T-helper 1 cell treated with Interleukin-12 subunit alpha and Interleukin-12 subunit beta and Interleukin-4 antibody, amounts not matched to agents 30 ng/mL and 1 ng/mL, for 36 hours (primary cell): ENCODE measurements at places on chromosomes 6 and 20. TPM values are rescaled to one million over a fixed set of nuclear protein-coding genes. Genes with fewer than 3 reads are reported as not detected.

BLTP3A gene
- 11.1 and 11.8 TPM in 2 replicates for total RNA-seq

LTA gene
- 204 and 212 TPM in 2 replicates for total RNA-seq

PRELID3B gene
- 68.7 and 77.8 TPM in 2 replicates for total RNA-seq

NOL4L gene
- total RNA-seq: 26.0 and 27.9 TPM in 2 replicates

SPATA25 gene
- 0.49 and 0.76 TPM in 2 replicates for total RNA-seq

DCDC2 gene
- total RNA-seq: not detected in 2 replicates

TDRD6 gene
- not detected in 2 replicates for total RNA-seq
